WTC11 (cell line): ENCODE measurements at places on chromosomes 1 and 21. TPM values are rescaled to one million over a fixed set of nuclear protein-coding genes. Genes with fewer than 3 reads are reported as not detected.

VANGL2 gene
- 68.0 to 69.7 TPM (median 68.6 TPM) in 3 replicates for total RNA-seq

- DNase-seq: no peak
Observed at GRCh38 chr1:1614954-1615255, 395 bp upstream of the MIB2 start.

DNA sequence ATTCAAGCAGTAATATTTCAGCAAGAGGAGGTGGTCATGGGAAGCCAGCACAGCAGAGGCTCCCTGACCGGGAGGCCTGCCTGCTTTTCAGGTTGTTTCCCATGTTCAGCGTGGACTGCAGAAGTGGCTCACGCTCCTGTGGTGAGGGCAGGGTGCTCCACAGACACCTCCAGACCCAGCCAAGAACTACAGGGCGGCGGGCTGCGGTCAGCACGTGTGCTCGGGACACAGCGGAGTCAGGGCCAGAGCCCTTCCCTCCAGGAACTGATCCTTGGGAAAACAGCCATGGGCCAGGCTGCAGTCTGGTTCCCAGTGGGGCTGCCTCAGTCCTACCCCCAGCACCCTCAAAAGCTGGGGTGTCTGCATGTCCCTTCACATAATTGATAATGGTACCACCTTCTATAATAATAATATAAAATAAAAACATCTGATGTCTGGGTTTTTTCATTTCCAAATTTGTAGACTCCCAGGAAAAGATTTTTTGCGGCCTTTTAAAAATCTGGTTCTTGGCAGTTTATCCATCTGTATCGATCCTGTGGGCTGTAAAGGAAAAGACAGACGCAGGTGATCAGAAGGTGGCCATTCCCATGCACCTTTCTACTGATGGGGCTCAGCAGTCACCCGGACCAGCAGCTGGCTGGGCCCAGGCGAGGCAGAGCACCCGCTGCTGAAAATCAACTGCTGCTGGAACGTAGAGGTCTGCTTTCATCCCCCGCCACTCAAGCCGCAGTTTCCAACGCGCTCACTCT, 10.7 kb downstream of the THAP3 start:
- DNase-seq: no peak

DNA sequence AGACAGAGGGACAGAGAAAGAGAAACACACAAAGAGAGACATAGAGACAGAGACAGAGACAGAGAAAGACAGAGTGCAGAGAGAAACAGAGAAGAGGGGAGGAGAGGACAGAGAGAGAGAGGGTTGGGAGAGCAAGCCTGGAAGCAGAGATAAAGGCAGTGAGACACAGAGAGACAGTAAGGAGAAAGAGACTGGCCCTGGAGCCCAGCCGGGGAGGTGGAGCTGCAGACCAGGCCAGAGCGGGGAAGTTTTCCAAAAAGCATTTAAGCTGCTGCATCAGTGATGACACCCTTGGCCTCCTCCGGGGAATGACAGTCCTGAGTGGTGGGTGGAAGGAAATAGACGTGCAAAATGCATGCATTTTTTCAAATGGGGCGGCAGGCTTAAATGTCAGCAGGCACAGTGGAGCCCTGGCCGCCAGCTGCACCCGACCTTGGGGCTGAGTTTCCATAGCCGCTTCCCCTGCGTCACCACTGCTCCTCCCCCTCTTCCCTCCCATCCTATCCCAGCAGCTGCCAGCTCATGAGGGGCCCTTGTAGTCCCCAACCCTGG, 95.4 kb upstream of the KLHDC7A start:
- peak; percentile 44 for DNase-seq

GRCh38 chr21:38989745-38990423, 184.2 kb downstream of the ETS2 start:
- no peak for DNase-seq

- no peak for DNase-seq
Observed at GRCh38 chr1:2134621-2135307, 59.8 kb downstream of the FAAP20 start.

OR2L3 gene
- total RNA-seq: not detected in 3 replicates

ZFP69B gene
- total RNA-seq: 6.8 to 8.2 TPM (median 7.1 TPM) in 3 replicates

C1orf185 gene
- not detected in 3 replicates for total RNA-seq

LCE2B gene
- not detected in 3 replicates for total RNA-seq

- DNase-seq: no peak
Observed at GRCh38 chr1:20932437-20932977, 145.4 kb upstream of the HP1BP3 start.

DNA sequence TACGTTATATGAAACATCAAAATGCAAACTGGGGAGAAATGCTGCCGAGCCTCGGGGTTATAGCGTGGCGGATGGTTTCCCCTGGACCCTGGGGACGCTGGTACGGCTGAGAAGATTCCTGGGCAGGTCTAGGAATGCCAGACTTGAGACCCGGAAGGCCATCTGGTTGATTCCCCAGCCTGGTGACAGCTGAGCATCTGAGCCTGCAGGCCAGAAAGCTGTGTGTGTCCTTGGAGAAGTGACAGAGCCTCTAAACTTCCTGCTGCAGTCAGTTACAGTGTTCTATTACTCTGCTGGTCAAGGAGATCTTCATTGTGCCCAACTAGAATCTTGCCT, 2.3 kb downstream of the VASH2 start:
- DNase-seq: no peak

DISP3 gene
- total RNA-seq: 5.9 to 6.1 TPM (median 6.0 TPM) in 3 replicates

- DNase-seq: no peak
Observed at GRCh38 chr1:205003358-205004131, 39.5 kb upstream of the CNTN2 start.

DNA sequence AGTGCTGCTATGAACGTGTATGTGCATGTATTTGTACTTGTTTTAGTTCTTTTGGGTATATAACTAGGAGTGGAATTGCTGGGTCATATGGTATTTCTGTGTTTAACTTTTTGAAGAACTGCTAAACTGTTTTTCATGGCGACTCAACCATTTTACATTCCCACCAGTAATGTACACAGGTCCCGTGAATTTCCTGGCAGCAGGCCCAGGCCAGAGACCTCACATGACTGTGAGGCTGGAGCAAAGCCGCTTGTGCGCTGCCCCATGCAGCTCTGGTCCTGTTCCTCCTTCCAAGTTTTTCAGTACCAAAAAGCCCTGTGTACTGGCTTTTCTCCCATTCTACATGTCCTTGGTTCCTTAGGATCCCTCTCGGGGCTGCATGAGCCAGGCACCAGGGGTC, 29.6 kb downstream of the ACOT11 start:
- no peak for DNase-seq

DNA sequence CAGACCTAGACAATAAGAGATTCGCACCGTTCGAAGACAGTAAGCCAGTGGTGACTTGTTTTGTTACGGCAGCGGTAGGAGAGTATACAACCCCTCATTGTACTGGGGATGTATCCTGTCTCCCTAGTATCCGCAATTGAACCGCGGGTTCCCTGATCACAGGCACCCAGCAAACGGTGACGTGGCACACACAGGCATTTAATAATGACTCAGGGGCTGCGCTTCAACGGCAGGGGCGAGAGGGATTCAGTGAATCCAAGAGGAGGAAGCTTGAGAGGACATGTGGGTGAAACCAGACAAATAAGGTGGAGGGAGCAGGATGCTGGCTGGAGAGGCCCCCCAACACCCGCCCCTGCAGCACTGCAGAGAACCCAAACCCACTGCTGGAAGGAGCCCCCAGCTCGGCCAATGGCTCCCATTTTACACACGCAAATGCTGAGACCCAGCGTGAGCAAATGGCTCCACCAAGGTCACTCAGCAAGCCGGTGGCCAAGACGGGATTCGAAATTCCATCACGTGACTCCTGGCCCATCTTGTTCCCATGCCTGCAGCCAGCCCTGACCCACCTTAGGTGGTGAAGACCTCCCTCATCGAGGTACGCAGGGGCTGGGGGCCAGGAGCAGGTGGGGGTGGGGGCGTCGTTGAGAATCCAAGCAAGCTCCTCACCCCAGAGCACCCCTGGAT, 149.9 kb downstream of the SYF2 start:
- DNase-seq: no peak

DNA sequence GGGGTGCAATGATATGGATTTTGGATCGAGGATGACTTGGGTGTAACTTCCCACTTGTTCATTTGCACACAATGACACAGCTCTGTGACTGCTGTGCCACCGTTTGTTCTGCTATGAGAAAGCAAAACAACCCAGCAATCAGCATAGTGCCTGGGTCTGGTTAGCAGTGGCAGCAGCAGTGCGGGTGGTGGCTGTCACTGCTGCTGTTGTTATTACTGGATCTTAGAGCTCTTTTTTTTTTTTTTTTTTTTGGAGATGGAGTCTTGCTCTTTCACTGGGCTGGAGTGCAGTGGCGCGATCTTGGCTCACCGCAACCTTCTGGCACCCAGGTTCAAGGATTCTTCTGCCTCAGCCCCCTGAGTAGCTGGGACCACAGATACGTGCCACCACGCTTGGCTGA, 56.9 kb downstream of the TBCE start:
- no peak for DNase-seq

GRCh38 chr1:64581135-64581842, 111.4 kb downstream of the CACHD1 start:
- DNase-seq: no peak

- DNase-seq: no peak
Observed at GRCh38 chr1:236204656-236205055, 62.3 kb downstream of the GPR137B start.

UQCRHL gene
- 2.6 to 3.8 TPM (median 2.7 TPM) in 3 replicates for total RNA-seq

GRCh38 chr1:98051065-98051675, 130.3 kb upstream of the DPYD start:
- peak; percentile 74 for DNase-seq

RGS1 gene
- total RNA-seq: 0.14 to 0.22 TPM in 2 of 3 replicates, not detected in the other

DNA sequence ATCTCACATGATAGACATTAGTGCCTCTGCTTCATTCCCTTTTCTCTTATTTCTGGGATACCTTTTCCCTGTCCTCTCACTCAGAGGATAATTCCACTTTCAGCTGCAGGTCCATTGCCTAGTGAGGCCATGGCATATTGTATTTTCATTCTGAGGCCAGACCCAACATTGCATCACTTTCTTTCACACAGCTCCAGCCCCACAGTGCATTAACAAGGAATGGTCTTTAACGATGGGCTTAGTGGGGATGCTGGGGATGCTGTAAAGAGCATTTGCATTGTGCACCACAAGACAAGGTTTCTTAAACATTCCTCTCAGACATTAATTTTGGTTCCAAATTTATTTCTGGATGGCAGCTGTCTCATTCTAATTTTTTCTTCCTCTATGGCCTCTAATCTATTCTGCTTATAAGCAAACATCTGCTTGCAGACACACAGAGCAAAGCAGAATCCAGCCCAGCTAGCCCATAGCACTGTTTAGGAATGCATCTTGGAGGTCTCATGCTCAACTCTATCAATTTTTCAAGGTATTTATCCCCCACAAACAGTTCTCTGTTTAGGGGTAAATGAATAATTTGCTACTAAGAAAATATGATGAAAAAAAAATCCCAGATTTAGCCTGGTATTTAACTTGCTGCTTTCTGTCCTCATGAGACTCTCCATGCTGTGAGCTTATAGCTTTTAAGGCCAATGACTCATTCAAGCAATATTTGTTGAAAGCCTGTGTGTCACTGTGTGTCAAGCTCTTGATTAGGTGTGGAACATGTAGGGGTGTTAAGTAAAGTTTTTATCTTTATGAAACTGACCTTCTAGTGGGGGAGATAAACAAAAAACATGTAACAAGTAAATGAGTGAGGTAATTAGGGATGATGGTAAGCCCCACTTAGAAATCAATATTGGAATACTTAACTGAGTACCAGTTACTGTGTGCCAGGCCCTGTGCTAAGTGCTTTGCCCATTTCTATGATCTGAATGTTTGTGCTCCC, 44.5 kb upstream of the CCDC190 start:
- no peak for DNase-seq

DMRTA2 gene
- not detected in 3 replicates for total RNA-seq

DNA sequence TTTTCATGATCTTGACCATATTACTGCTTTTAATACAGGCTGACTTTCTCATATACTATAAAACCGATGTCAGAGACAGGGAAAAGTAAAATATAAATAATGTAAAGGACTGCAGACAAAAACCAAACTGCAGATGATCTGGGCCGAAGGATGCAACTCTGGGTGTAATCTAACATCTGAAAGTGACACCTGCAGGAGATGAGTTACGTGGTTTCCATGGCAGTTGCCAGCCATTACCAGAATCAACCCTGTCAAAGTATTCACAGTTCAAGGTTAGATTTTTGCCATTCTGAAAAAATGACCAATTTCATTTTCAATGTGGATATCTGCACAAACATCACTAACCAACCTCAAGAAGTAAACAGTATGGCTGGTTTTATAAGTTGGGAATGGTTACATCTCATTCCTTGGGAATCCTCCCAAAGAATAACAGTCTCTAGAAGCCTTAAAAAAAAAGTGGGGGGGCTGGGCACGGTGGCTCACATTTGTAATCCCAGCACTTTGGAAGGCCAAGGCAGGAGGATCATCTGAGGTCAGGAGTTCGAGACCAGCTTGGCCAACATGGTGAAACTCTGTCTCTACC, 27.7 kb downstream of the DNAJC11 start:
- no peak for DNase-seq

DNA sequence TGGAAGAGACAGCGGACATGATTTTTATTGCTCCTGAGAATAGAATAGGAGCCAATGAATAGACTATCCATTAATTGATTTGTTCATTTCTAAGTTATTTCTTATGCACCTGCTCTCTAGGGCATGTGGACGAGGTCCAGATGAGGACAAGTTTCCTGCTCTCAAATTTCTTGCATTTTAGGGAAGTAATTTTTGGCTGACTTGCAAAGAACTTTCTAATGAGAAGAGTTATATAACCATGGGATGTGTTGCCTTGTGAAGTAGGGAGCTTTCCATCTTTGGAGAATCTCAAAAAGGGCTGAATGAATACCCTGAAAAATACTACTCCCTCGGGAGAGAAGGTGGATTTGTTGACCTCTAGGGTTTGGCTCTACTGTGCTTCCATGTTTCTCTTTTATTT, 243.0 kb downstream of the KIF26B start:
- DNase-seq: no peak

GRCh38 chr21:39934895-39935294, 67.7 kb downstream of the PCP4 start:
- DNase-seq: no peak

- DNase-seq: no peak
Observed at GRCh38 chr1:193031431-193031830, 27.7 kb downstream of the UCHL5 start.

DNA sequence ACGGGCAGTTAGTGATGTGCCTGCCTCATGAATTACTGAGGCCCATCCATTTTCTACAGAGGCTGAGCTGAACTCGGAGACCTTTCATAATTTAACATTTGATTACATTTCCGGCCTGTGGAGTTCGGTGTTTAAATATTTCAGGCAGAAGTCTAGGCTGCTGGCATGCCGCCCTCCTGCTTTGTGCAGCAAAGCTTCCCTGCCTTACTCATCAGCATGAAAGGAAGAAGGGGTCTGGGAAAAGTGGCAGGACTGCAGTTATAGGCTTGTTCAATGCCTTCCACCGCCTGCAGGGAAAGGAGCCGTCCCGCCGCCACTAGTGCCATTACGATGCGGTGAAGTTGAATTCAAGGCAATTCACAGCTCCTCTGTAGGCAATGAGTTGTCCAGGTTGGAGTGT, 527.9 kb downstream of the NPHP4 start:
- no peak for DNase-seq

IFI6 gene
- total RNA-seq: 4.5 to 9.4 TPM (median 6.4 TPM) in 3 replicates

LIN9 gene
- 10.4 to 15.7 TPM (median 10.7 TPM) in 3 replicates for total RNA-seq

DNA sequence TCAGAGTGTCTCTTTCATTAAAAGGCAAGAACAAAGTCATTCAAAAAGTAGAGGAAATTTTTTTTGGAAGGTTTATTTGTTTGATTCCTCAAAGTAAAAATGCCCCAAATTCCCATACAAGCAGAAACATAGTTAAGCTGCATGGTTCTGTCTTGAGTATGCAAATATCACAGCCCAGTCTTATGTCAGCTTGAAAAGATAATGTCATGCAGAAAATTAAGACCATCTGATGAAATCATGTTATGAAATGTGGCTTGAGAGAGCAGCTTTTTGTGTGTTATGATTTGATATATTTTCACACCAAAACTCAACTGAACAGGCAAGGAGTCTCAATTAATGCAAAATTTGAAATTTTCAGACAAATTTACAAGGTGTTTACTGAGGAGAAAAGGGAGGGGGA, 411.0 kb downstream of the LMO4 start:
- no peak for DNase-seq

RGS8 gene
- total RNA-seq: 0.07 to 0.66 TPM (median 0.14 TPM) in 3 replicates
